NCI-H774 (cell line): ENCODE measurements at places on chromosomes 7 and 10.
A peak's percentile ranks its signal among the peaks of the same experiment; 100 is the strongest.

- DNase-seq = no peak
These were observed 257.8 kb upstream of the PCDH15 start for GRCh38 chr10:55058800-55059199.

DNA sequence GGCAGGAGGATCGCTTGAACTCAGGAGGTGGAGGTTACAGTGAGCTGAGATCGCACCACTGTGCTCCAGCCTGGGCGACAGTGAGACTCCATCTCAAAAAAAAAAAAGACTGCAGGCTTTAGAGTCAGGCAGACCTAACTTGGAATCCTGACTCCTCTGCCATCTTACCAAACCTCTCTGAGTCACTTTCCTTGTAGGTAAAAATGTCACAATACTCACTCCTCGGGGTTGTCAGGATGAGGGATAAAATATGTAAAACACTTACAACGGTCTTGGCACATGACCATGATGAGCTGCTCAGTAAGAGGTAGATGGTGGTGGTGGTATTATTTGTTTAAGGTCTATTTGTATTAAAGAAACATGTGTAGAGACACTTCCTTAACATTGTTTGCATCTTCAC, 154.1 kb upstream of the PDE1C start:
- DNase-seq = no peak

GRCh38 chr10:48691812-48692528, 7.3 kb downstream of the WDFY4 start:
- DNase-seq = no peak

DNA sequence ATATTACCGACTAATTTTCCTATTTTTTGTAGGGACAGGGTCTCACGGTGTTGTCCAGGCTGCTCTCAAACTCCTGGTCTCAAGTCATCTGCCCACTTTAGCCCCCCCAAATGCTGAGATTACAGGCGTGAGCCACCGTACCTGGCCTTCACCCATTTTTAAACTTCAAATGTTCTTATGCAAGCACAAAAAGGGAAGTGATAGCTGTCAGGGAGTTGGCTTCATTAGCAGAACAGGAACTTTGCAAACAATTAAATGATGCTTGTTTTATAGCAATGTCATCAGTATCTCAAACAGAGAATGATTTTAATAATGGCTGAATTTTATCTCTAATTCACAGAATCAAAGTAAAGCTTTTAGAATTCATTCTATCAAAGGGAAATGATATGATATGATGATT, 49.8 kb upstream of the FAM171A1 start:
- DNase-seq = no peak

DNA sequence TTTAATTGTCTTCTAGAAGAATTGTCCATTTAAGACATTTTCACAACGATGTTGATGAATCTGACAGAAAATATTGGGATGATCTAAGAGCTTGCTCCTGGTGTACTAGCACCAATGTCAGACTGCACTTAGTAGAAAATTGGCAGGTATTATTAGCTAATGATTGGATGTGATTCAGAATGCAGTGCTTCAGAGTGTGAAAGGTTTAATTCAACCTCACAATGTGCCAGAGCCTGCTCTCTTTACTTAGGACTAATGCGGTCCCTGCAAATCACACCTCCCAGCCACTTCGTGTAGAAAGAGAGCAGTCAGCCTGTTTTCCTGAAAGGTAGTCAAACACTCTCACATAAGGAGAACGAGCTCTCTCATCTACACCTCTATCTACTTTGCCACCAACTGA, 197.5 kb downstream of the ZNF438 start:
- DNase-seq = no peak

DNA sequence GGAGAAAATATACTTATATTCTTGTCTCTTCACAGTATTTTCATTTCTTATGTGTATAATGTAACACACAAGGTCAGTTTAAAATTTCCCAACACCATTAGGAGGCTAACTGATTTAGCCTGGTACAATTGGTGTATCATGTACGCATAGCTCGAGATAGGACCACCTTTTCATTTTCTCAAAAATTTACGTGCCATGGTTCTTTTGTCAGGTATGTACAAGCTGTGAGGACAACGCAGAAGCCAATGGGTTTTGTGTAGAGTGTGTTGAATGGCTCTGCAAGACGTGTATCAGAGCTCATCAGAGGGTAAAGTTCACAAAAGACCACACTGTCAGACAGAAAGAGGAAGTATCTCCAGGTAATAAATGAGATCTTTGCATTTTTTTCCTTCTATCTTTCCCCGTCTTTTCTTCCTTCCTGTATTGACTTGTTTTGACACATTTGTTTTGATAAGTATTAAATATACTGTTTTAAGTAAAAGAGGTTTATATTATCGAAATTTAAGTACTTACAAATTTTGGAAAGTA, 55.0 kb downstream of the TRIM24 start:
- no peak for DNase-seq

GRCh38 chr10:25575343-25575742, 358.7 kb upstream of the MYO3A start:
- no peak for DNase-seq

DNA sequence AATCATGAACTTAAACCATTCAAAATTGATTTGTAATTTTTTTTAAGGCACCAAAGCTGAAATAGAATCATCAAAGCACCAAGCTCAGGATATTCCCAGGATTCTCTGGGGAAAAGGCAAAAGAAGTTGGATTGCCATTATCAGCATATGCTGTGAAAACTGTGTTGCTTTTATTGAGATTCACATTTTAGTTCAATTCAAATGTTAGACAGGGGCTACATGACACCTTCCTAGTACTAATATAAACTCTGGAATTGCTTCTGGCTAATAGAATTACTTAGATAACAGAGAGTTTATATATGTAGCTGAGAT, 4.3 kb upstream of the NDST2 start:
- DNase-seq = no peak

DNA sequence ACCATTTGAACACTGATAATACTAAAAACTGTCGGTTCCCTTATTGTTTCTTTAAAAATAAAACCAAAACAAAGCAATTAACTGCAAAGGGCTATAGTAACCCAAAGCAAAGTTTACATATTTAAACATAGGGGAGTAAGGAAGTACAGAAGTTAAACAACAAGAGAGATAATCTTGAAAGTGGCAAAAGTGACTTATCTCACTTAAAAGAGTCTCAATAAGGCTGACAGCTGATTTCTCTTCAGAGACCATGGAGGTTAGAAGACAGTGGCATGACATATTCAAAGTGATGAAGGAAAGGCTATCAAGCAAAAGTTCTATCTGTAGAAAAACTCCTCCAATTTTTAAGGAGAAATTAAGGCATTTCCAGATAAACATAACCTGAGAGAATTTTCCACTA, 233.5 kb upstream of the HDAC9 start:
- no peak for DNase-seq

DNA sequence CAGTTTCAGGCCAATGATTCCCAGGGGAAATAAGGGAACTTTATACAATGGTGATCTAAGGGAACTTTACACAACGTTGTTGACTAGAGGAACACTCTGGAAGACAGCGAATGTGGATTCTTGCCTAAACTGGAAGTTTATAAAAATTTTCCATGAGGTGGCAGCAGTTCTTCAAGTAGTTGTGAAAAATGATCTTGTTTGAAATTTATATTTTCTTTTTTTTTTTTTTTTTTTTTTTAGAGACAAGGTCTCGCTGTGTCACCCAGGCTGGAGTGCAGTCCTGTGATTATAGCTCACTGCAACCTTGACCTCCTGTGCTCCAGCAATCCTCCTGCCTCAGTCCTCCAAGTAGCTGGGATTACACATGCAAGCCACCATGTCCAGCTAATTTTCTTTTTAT, 32.1 kb upstream of the GTF2I start:
- DNase-seq = no peak

DNA sequence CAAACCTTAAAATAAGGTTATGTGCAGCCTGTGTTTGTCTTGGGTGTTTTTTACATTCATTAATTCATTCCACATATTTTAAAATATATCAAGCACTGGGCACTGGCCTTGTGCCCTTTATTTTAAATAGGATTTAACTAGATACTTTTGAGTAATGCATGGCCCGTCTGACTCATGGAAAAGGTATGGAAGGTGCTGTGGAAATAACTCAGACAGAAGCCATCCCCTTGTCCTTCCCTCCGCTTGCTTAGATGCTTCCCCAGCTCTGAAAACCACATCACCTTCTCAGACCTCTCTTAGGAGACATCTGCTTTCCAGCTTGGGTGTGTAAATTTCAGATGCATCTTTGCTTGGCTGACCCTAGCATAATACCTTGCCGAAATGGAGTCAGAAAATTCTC, 30.5 kb downstream of the SLC18A2 start:
- DNase-seq = no peak

DNA sequence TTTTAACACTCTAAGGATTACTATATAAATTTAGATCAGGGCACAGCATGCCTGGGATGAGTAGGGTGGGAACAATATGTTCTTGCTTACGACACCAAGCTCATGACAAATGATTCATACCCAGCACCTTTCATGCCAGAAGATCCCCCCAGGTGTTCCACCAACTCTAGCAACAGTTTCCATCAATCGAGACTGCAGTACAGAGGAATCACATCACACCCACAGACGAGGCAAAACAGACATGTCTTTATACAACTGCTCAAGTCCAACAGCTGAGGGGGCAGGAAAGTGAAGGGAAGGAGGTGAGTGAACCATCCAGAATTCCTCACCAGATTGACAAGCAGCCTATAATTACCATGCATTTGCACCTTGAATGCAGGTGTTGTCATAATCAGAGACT, 3.6 kb downstream of the SORCS1 start:
- no peak for DNase-seq

DNA sequence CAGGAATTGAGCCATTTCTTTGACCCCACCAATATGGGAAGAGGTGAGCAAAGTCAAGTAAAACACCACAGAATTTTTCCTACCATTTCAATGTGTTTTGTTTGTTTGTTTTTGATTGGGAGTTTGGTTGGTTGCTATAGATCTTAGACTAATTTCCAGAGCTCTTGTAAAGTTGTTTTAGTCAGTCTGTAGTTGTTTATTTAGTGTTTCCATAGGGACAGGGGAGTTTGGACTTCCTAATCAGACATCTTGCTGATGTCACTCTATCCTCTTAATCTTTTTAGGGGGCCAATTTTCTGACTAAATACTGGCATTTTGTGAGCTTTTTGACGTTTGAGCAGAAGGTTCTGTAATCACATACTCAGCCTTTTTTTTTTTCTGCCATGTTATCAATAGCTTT, 266.9 kb downstream of the ABCA13 start:
- peak; percentile 42 for DNase-seq

DNA sequence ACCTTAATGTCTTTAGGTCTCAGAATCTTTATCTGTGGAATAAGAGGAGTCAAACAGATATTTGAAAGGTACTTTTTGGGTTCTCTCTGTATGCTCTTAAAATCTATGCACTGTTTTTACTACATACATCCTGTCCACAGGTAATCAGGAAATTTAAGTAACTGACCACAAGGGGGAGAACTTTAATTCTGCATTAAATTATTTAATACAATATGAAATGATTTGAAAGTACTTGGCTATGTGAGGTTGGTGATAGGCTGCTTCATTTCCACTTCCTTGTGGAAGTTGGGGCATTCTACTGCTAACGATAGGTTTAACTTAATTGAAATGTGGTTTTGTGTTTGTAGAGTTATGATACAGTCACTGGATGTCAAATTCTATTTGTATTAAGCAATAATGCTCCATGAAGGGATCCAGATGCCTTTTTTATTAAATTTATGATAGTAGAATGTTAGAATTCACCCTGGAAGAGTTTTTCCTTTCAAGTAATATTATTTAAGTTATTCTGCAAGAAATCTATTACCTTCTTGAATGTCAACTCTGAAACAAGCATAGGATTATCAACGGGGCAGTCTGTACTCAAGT, 6.0 kb downstream of the TEX47 start:
- no peak for DNase-seq

GRCh38 chr10:17029581-17030271, 99.9 kb downstream of the CUBN start:
- DNase-seq = no peak

GRCh38 chr7:73899731-73900142, 38.8 kb downstream of the TMEM270 start:
- no peak for DNase-seq

DNA sequence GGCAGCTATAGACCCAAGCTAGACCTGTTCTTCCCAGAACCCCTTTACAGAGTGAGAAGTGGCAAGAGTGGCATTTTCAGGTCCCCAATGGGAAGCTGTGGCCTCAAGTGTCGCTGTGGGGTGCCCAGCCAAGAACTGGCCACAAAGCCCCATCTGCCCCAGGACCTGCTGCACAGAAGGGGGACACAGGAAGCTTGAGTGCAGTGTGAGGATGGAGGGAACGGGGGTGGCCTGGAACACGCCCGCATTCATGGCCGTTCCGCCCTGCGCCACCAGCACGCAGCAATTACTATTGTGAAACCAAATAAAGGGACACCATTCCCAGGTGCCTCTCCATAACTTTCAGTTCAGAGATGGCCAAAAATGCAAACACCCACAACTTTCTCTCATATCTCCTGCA, 237.6 kb upstream of the TCERG1L start:
- DNase-seq = no peak

- DNase-seq = no peak
These were observed 361.7 kb upstream of the HPS1 start for GRCh38 chr10:98808282-98808892.

GRCh38 chr10:131856441-131857094, 44.2 kb upstream of the PPP2R2D start:
- DNase-seq = no peak

DNA sequence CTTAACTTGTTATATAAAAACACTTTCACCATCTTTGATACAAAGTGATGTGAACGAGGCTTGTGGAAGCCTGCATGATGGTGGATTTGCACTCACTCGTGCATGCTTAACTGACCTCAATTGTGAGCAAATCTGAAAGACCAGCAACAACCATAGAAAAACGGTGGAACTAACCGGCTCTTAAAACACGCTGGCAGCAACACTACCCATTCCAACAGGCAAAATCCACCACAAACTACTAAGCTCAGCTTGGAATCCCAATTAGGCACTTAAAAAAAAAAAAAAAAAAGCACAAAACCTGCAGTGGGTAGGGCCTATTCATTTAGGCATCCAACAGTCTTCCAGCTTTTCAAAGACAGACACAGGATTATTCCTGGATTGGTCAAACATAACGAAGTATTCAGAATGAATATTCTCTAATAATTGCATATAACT, 1.8 kb downstream of the GDI2 start:
- no peak for DNase-seq

DNA sequence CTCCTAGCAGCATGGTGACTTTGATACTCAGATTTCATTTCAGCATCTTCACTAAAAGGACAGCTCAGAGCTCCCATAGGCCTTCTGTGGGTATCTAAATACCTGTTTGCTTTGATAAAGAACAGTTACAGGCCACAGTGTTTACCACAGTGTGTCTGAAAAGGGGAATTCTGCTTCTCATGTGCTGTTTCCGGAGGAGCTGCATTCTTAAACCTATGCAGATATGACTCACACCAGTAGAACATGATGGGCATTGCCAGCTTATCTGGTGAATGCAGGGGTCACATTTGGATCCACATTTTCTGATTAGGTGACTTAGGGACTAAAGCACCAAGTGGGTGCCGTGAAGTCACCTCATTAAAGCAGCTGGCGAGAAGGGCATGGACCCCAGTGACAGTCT, 52.6 kb downstream of the TRRAP start:
- DNase-seq = no peak

DNA sequence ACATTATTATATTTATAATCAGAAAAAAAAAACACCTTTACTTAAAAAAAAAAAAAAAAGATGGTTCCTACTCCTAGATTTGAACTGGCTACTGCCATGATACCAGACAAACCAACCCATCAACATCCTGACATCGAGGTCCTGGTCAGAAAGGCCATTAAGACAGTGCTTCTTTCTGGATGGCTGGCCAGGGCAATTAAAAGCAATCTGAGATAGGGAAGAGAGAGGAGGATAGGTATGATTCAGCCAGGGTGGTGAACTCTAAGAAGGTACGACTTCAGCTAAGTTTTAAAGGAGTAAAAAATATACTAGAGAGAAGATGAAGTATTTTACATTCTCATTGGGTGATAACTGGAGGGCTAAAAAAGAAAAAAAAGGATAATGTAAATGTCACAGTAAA, 139.0 kb downstream of the DOCK4 start:
- DNase-seq = no peak
